IMR-90 (cell line): ENCODE measurements at places on chromosomes 13 and 19. TPM values are rescaled to one million over a fixed set of nuclear protein-coding genes. Genes with fewer than 3 reads are reported as not detected.

C1QTNF9 gene
- under 0.01 and 0.18 TPM in 2 replicates for total RNA-seq

MPHOSPH8 gene
- total RNA-seq = 11.7 and 13.3 TPM in 2 replicates

ZNF154 gene
- total RNA-seq = 1.9 and 2.9 TPM in 2 replicates

DNA sequence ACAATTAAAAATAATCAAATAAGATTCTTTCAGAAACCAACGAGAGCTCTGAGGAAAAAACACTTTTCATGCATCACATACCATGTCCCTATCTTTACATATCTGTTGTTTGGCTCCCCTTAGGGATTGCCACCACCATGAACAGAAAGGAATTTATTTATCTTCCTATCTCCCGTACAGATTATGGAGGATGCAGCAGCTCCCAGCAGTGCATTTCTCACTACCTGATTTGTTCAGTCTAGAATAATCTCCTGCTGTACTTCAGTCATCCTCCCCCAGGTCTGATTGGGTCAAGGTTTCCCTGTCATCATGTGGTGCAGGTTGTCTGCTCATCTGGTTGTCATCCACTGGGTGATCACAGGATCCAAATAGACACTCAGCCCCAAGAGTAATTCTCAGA lies 451.3 kb downstream of the OXGR1 start:
- no peak for DNase-seq

DNA sequence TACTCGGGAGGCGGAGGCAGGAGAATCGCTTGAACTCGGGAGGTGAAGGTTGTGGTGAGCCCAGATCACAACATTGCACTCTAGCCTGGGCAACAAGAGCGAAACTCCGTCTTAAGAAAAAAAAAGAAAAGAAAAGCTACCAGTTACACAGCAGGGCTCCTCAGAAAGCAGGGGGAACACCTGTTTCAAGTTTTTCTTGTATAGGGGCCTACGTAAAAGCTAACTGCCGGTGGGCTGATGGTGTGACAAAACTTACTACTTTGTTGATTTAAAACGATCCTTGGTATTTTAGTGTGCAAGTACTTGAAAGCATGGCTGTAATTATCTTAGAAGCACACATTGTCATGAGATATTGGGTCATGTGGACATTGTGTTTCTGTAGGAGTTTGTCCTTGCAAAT lies 15.7 kb upstream of the ERVV-1 start:
- DNase-seq = no peak

DNA sequence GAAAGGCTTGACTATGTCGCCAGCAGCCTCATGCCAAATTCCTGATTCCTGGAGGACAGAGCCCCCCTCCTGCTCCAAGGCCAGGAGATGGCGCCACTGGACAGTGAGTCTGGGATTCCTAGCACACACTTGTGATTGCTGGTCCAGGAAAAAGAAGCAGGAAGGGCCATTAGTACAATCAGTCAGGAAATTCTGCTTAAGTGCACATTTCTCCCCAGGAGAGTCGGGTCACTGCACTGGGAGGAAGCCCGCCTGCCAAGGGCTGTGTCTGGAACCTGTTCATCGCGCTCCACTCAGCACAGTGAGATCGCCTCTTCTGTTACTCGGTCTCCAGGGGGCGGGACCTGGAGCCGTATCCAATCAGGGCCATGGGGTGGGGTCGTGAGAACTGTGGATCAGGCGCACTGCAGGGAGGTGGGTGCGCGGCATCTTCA lies 65.1 kb downstream of the ZNF823 start:
- peak; percentile 55 for DNase-seq

DNA sequence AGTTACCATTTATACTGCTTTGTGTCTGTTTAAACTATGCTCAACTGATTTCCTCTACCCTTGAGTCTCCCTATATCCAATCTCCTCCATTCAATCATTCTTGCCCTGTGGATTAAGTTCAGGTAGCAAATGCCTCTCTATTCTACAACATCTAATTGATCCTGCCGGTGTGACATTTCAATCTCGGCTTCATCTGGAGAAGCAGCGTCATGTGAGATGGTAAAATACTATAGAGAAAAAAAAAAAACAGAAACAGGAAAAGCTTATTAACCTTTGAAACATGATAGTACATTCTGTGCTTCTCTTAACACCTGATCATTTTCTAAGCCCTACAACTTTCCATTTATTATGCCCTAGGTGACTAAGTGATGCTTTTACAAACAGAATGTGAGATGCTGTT lies 89.4 kb downstream of the KCTD12 start:
- no peak for DNase-seq

DNA sequence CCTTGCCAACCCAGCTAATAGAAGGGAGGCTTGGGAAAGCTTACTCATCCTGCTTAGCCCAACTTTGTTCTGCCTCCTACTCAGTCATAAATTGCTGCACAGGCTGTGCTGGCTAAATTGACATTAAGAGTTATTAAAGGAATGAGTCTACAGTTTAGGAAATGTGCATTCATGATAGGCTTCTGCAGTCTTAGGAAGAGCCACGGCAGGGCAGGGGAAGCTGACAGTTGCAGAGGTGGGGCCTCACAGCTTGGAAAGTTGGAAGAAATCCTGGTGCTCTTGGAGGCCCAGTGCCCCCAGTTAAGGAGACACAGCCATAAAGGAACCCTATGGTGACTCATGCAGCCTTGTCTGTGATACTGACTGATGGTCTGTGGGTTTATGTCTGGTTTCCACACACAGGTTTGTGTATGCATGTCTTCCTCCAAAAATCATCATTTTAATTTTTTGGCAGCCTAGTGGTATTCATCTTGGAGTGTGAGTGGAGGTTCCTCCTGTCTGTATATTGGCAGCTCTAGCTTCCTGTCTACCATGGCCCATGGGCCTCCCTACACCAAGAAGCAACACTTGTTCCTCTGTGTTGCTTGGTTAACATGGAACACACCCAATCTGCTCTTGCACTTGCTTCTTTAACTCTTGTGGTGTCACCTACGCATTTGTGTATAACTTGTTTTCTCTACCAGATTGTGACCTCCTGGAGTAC lies 135.0 kb upstream of the KL start:
- peak; percentile 82 for DNase-seq

- DNase-seq = no peak
Observed at GRCh38 chr19:38063928-38064327, 156.9 kb downstream of the SIPA1L3 start.

GRCh38 chr13:98405107-98405571 lies 171.8 kb downstream of the STK24 start:
- no peak for DNase-seq
